ENCODE measurements at places on chromosomes 12 and 14. TPM values are rescaled to one million over a fixed set of nuclear protein-coding genes. Genes with fewer than 3 reads are reported as not detected.

The CLMN gene
- 25.3 TPM for total RNA-seq

The GALNT8 gene
- 10.1 TPM for total RNA-seq

The ACOT4 gene
- total RNA-seq, result 0.44 TPM

The GPR137C gene
- total RNA-seq, result 42.0 TPM

The EPYC gene
- total RNA-seq, result not detected

The MYO1H gene
- 0.82 TPM for total RNA-seq

The C12orf54 gene
- total RNA-seq, result not detected

The IL26 gene
- not detected for total RNA-seq

All from camera-type eye (tissue), 1 donor.